ENCODE measurements at places on chromosomes 5 and 9. TPM values are rescaled to one million over a fixed set of nuclear protein-coding genes. Genes with fewer than 3 reads are reported as not detected.

Gene OLFM1
- 10.3 TPM for total RNA-seq

Gene CMYA5
- not detected for total RNA-seq

Gene UBE2QL1
- total RNA-seq = 0.20 TPM

Gene ATP10B
- total RNA-seq = not detected

Gene ST8SIA4
- 0.58 TPM for total RNA-seq

Gene SPATA31D4
- not detected for total RNA-seq

Gene ISCA1
- total RNA-seq = 46.5 TPM

Gene CTXN3
- not detected for total RNA-seq

Gene DRD1
- total RNA-seq = 0.15 TPM

Measured in A549 treated with GW870086 at 1 μM for 4 hours (cell line).